ENCODE measurements at places on chromosomes 2 and 18.

DNA sequence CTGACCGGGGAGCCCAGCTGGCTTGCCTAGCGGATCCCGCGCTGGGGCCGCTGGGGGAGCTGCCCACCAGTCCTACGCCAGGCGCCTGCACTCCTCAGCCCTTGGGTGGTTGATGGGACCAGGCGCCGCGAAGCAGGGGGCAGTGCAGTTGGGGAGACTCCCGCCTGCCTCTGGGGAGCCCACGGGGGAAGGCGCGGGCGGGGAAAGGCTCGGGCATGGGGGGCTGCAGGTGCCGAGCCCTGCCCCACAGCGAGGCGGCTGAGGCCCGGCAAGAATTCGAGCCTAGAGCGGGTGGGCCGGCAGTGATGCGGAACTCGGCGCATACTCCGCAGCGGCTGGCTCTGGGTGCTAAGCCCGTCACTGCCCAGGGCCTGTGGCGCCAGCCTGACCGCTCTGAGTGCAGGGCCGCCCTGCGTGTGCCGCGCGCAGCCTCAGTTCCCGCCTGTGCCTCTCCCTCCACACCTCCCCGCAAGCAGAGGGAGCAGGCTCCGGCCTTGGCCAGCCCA, 249.1 kb upstream of the TEKT4 start:
- no peak for DNase-seq

DNA sequence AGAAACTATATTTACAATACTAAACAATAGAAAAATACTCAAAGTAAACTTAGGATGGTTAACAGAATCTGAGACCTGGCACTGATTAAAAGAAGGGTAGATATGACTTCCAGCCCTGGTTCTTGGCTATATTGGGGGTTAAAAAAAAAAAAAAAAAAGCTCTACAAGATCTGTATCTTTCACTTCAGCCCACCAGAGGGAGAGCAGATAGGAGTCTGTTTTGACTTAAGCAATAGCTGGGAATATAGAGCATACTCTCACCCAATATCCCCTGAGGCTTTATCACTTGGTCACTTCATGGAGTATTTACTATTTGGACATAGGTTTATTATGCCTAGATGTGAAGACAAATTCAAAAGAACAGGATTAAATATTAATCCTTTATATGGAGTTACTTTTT, 598.9 kb upstream of the LINC00305 start:
- no peak for DNase-seq

DNA sequence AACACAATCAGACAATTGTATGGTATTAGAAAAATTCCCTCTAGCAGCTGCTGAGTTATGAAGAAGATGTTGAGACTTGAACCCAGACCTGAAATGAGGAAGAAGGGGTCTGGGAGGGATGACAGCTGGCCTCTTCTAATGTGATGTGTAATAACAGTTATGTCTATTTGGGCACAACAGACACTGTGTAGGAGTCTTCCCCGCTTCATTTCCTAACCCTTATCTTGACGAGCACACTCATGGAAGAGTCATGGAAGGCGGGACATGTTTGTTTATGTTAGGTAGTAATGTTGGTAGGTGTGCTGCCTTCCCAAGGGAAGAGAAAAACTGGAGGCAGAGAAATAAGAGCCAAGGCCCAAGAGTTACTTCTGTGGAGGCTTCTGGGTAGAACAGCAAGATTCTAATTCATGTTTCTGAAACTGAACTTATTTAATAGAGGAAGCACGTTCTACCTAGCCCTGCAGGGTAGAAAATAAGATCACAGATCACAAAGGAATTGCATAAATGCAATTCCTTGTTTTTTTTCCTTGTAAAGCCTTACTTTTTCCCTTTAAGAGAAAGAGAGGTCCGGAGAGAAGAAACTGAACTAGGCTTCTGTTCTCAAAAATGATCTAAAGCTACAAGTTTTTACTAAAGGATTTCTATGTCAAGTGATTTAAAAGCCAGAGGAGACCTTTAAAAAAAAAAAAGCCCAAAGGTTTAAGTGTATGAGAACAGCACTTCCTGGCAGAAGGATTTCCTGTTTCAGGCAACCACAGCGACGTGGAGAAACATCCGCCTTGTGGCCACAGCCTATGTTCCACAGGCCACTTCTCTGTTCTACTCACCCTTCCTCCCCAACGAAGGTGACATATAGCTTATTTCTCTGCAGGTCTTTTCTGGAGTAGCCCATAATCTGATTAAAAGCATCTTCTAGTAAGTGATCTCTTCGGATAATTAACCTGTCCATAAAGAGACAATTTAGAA, 68.5 kb upstream of the STK17B start:
- peak; percentile 41 for DNase-seq

- peak; percentile 7 for DNase-seq
These were observed 155.0 kb downstream of the SETBP1 start for GRCh38 chr18:44835703-44836102.

DNA sequence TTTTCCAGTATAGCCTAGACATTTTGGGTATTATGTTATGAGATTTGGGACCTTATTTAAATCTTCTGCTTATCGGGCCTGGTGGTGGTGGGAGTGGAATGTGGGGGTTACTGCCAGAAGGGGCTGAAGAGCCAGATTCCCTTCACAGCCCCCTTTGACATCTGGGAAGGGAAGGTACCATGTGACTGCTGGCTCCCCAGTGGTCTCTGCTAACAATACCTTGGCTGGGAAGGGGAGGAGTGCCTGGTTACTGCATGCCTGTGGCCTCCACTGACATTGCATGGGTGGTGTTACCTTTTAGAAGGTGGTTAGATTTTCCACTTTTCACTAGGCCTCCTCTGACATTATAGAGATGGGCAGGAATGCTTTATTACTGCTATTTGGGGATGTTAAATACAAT, 8.0 kb downstream of the ATP9B start:
- no peak for DNase-seq

- DNase-seq, result no peak
These were observed 264.8 kb upstream of the KLHL29 start for GRCh38 chr2:23120161-23120560.

GRCh38 chr2:207501802-207502576, 27.8 kb upstream of the CREB1 start:
- no peak for DNase-seq

GRCh38 chr2:179044500-179044899, 5.4 kb downstream of the CCDC141 start:
- DNase-seq, result no peak

DNA sequence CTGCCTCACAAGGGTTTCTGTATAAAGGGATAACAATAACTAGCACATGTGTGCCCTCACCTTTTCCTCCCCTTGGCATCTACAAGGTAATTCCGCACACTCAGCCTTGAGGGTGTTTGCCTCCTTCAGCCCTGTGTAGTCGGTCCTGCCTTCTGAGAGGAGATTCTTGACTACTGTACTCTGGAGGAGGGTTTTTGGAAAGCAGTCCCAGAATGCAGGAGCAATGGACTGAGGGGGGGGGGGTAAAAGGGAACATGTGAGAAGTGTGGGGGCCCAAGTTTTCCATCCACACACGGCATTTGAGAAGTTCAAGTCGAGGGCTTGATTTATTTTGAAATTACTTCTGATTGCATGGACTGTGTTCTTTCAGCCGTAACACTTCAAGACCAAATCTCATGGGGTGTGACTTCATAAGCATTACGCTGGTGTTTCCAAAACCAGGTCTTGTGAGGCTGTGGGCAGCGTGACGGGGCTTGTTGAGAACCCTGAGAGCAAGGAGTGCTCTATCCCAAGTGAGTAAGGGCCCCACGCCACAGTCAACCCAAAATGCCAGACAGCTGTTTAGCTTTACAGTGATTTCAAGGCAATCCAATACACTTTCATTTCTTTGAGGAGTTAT, 198.7 kb upstream of the MEIS1 start:
- DNase-seq, result no peak

- DNase-seq, result no peak
These were observed 18.7 kb upstream of the TTL start for GRCh38 chr2:112463256-112463655.

DNA sequence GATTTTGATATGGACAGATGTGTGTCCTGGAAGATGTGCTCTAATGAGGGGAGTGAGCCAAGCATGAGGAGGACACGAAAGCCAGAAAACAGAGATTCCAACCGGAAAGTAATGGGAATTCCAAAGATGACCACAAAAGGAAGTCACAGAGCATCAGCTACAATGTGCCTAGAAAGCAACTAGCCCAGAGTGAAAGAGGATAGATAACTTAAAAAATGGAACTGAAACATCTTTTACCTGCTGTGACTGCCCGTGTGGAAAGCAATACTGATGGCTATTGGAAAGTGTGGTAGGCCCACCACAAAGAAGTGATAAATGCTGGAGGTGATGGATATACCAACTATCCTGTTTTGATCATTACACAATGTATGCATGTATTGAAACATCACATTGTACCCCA, 21.6 kb downstream of the DNMT3A start:
- DNase-seq, result no peak

- DNase-seq, result peak; percentile 20
These were observed 27.5 kb downstream of the SIX2 start for GRCh38 chr2:44981714-44982108.

GRCh38 chr2:19543663-19544383, 185.4 kb upstream of the OSR1 start:
- no peak for DNase-seq

GRCh38 chr2:197889041-197889440, 84.6 kb downstream of the PLCL1 start:
- DNase-seq, result no peak

DNA sequence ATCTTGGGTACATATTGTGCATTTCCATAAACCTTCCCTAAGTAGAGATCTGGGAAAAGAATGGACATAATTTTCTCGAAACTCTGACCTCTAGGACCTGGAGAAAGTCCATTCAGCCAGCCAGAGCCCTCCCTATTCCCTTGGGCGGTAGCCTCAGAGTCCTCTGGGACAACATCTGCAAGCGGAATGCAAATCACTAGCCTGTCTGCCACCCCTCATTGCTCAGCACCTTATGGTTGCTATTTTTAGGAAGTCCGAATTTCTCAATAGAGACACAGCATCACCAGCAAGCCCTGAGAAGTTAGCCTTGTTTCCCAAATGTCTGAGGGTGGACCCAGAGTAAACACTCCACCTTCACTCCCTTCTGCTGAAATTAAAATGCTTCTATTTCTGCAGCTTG, 17.6 kb upstream of the CD28 start:
- DNase-seq, result no peak

GRCh38 chr2:174572556-174572955, 25.0 kb downstream of the WIPF1 start:
- DNase-seq, result no peak

GRCh38 chr2:98369710-98370239, 23.5 kb downstream of the CNGA3 start:
- DNase-seq, result no peak

DNA sequence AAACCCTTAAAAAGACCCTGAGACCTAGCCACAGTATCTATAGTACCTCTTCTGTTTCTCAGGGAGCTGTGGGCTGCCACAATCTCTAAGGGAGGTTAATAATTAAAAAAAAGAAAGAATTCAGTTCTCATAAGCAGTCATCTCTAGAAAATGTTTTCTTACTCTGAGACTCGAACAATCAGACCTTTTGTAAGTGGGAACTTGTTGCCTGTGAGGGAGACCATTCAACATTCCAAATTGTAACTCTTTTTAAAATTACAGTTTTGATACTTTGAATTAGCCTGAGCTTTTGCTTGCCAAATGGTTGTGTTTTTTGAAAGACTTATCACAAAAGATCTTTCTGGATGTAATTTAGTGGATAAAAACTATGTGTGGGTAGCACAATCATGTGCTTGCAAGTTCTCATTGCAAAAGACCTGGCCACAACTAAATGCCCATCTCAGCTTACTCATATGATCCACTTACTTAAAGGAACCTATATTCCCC, 33.3 kb downstream of the IL1R2 start:
- no peak for DNase-seq

DNA sequence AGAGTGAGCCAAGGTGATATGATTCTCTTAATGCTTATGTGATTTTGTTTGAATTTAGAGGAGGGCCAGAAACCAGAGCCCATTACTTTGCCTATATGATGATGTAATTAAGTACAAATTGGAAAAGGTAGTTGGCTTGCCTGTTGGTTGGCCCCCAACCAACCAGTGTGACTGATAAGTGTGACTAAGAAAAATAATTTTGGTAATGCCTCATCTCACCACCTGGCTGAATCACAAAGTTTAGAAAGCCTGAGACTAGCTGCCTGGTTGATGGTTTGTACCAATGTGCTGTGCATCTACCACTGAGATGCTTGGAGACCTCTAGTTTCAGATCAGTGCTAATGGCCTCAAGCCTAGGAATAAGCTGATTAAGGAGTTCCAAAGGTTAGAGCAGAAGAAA, 338.7 kb downstream of the CDH2 start:
- DNase-seq, result no peak

GRCh38 chr18:63213331-63213900, 106.2 kb downstream of the BCL2 start:
- DNase-seq, result no peak

DNA sequence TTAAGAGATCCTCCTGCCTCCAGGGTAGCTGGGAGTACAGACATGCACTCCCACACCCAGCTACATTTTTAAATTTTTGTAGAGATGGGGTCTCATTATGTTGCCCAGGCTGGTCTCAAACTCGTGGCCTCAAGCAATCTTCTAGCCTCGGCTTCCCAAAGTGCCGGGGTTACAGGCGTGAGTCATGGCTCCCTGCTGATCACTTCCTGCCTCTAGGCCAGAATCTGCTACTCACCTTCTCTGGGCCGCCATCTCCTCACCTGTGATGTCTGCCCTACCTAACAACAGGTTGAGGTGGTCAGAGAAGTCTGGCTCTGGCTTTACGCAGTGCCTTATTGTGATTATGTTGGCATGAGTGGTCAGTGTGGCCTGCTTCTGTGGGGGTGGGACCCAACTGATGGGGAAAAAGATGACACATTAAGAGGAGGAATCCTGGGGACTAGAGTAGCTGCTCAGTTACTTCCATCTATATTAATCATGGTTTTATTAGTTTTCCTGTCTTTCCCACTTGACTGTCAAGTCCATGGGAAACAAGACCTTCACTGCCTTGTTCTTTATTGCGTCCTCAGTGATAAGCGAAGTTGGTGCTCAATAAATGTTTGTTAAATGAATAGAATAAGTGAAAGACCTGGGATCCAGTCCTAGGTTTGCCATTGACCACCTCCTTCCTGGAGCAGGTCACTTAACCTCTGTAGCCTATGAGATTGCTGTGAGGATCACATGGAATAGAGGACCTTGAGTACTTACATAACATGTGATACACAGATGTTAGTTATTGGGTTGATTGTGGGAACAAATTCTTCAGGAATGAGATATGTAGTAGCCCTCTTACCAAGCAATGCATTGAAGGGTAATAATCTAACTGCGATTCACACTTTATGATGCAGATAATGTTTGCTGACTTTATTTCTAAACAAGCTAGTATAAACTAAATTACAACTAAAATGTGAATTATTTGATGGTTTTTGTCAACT, 15.7 kb downstream of the KCTD1 start:
- DNase-seq, result no peak

DNA sequence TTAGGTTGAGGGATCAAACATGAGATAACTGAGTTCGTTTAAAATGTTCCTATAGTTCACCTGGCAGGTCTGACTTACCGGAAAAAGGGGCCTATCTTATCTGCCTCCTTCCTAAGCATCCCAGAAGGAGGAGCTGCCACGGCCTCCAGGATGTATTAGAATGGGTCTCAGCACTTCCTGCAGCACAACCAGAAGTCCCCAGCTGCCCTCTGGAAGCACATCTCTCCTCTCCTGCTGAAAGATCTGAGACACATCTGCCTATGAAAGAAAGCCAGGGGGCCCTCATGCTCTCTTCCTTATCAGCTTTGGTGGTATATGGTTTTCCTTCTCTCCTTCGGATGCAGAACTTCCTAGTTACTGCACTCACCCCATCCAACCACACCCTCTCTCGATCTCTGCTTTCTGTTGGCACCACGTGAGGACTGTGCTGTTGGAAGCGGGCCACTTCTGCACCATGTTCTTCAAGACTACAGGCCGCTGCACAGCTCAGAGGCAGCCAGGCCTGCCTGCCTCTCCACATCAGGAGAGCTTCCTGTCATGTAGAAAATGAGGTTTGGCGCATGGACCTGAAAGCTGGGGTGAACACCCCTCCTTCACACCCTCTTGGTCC, 6.5 kb downstream of the IGFBP5 start:
- no peak for DNase-seq

Data from amygdala (tissue), 56 donors.